A549 (cell line): ENCODE measurements at places on chromosomes 7 and 10.

DNA sequence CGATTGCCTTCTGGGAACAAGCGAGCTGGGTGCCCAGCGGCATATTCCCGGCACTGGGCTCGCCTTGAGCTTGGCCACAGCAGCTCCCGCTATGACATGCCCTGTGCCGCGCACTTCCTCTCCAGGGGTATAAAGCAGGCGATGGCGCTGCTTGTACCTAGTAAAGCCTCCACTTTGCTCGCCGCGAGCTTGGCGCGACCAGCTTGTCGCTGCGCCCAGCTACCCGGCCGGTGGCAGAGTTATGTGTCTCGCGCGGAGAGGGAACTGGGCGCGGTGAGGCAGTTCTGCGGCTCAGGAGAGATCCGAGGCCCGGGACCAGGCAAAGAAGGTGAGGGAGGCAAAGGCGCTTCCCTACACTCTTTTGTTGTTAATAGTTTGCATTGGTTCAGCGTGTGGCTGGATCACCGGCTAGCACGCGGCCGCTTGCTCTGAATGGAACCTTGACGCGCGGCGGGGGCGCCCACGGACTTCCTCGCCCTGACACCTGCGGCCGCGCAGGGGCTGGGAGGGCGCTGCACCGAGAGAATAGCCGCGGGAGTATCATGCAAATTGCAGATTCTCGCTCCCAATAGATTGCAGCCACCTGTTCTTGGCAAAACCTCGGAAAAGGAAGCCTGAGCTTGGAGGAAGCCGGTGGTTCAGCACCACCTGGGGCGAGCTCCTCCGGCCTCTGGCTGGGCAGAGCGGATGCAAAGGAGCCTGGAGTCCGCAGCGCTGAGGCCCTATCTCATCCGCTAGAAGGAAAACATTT lies 3.0 kb upstream of the BUB3 start:
- no peak for DNase-seq

- no peak for DNase-seq
Measured at GRCh38 chr7:142806022-142806356, 35.2 kb downstream of the PRSS2 start.

DNA sequence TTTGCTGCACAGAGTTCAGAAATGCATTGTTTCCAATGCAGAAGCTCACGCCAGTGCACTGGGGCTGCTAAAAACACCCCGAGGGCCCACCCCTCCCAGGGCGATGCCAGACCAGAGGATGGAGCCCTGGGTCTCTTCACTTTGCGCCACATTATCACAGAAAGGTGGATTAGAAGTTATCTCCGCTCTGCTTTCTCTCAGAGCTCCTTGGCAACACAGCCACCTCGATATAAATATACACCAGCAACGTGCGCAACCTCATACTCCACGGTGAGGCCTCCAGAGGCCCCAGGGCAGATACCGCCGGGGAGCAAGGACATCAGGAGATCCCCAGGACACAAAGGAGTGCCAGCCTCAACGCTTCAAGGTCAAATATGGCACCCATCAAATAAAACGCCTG lies 121.0 kb upstream of the TBX20 start:
- no peak for DNase-seq

DNA sequence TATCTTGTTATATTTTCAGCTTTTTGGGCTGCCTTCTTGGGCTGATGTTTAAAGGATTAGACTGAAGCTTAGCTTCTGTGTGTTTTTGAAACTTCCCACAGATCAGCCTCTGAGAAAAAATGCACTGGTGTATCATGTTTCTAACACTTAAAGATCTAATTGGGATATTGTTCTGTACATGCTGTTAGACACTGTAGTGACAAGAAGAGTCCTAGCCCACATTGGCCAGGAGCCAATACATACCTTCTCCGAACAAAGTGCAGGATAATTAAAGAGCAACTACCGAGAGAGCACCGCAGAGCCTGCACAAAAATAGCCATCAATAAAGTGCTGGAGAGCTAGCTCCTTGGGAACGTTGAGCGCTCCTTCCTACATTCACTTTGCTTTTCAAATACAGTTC lies 289.4 kb upstream of the SP8 start:
- DNase-seq, result no peak

DNA sequence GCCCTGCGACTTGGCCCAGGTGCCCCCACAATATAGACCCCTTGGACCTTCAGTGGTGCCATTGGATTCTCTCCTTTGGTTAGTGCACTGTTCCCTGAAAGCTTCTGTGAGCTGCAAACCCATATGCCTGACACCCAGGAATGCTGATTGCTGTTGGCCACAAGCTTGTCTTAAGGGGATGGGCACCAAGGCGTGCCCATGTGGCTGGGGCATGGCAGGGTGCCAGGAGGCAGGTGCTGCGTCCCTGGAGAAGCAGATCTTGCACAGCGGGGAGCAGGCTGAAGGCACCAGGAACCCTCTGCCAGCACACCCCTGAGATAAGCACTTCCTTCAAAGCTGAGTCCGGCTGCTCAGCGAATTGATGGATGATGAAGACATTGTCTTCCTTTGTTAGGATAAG lies 411.8 kb downstream of the SDK1 start:
- DNase-seq, result no peak

GRCh38 chr7:15489383-15489782 lies 72.4 kb downstream of the AGMO start:
- DNase-seq, result no peak

- no peak for DNase-seq
Measured at GRCh38 chr10:30963992-30964930, 67.4 kb downstream of the ZNF438 start.

- no peak for DNase-seq
Measured at GRCh38 chr10:21169271-21169670, 272.2 kb upstream of the NEBL start.

DNA sequence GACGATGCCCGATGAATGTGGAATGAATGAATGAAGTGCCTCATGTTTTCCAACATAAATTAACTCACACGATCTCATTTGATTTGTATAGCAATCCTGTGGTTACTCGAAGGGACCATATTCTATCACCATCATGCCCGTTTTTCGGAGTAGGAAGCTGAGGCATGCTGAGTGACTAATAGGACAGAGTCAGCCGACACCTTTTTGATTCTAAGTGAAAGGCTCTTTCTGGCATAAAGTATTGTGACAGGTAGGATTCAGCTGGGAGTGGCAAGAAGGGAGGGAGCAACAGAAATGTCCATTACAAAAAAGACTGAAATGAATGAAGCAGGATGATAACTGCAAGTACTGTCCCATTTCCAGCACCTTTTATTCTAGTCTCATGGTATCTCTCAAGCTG lies 55.7 kb downstream of the KLRG2 start:
- no peak for DNase-seq

- DNase-seq, result no peak
Measured at GRCh38 chr7:123440101-123440548, 94.3 kb downstream of the IQUB start.

DNA sequence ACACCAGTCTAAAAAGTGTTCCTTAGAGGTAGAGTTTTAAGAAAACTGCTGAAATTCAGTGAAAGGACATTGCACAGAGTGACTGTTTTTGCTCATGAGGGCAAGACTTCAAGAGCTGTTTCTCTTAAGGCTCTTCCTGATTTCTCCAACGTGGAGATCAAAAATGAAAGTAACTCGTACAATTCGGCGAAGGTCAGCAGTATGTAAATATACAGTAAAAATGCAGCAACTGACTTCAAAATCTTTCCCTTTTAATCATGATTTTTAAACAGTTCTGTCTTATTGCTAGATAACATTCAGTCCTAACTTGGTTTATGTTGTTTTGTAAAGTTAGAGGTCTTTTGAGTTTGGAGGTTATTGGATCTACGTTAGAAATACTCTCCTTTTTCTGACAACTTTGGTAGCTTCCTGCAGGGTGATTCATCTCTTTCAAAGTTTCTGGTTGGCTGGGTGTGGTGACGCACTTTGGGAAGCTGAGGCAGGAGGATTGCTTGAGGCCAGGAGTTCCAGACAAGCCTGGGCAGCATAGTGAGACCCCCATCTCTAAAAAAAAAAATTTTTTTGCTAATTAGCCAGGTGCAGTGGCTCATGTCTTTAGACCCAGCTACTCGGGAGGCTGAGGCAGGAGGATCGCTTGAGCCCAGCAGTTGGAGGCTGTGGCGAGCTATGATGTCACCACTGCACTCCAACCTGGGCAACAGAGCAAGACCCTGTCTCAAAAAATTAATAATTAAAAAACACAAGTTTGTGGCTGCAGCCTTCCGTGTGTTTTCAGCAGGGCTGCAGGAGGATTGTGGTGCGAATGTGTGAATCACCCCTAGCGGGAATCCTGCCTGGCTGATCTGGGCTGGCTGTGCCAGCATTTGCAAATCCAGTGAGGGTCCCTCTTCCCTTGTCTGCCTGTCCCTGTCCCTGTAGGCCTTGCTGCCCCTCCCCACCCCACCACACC lies 29.2 kb upstream of the AP5Z1 start:
- peak; percentile 49 for DNase-seq

DNA sequence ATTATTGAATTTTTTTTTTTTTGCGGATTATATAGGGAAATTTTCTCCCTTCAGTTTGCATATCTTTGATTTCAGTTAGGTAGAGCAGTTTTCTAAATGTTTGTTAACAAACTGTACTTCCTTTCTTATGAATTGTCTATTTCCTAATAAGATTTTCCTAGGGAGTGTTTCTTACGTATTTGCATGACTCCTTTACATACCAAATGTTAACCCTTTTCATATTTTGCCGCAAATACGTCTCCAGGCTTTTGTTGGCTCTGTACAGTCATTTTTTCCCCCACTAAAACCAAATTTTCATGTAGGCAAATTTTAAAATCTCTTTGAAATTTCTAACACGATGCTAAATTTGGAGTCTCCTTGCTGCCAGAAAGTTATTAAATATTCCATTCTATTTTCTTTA lies 1.9 kb upstream of the FRAT2 start:
- no peak for DNase-seq
